Iris pigment epithelial cell (primary cell): ENCODE measurements at places on chromosomes 4 and X.

DNA sequence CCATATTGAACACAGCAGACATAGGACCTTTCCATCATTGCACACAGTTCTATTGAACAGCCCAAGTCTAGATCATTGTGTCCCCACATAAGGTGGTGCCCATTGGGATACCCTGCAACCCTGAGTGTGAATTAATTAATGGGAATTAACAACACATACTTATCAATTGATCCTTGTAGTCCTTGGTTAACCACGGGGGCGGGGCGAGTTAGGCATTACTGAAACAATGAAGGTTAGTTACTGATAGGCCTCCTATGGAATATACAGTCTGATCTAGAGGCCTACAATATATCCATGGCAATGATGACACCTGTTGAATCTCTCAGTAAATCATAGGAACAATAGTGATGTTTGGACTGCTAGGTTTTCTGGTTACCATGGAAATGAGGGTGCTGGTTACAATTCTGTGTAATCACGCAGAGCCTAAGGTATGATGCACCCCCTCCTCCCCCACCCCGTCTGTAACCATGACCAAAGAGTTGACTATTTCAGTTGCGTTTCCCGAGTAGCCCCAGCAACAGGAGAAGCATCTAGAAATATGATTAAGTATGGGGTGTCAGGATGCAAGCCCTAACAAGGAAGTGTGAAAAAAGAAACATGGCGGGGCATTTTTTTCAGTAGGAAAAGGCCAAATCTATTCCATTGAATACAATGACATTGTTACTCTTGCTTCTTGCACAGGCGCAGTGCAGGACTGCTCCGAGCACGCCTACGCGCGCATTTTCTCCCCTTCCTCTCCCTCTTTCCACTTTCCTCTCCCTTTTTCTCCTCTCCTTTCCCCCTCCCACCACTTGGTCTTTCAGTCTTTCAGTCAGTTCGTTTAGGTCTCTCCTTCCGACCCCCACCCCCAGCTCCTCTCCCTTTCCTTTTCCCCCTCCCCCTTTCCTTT, 677 bp upstream of the NONO start:
- peak; percentile 62 for DNase-seq

GRCh38 chr4:158801677-158802076, 32.9 kb downstream of the FNIP2 start:
- DNase-seq, result no peak

DNA sequence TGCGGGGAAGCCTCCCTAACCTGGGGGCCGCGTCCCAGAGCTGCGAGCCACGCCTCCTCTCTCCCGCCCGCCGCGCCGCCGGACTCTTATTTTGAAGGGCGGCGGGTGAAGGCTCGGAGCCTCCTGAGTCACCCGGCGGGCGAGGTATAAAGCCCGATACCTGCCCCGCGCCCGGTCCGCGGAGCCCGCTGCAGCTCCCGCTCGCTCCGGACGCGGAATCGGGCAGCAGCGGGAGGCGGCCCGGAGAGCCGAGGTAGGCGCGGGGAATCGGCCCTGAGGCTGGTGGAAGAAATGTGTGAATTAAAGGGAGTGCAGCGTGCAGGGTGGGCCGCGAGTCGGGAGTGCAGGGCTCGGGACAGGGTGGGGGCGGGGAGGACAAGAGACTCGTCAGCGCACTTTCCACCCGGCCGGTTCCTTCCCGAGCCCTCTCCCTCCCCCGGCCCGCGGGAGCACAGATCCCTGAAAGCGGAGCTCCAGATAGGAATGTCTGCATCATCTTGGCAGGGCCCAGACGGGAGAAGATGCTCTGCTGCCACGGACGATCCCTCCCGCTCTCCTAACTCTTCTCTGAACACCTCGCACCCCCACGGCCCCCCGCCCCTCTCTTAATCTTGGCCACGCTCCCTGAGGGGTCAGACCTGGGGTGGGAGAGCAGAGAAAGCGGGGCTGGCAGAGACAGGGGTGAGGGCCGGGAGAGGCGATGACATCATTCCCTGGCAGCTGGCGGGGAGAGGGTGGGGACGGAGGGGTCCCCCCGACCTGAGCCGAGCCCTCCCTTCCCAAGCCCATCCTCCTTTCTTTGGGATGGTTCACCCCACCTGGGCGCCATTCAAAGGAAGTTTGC, 177.9 kb downstream of the CBR4 start:
- peak; percentile 87 for DNase-seq

DNA sequence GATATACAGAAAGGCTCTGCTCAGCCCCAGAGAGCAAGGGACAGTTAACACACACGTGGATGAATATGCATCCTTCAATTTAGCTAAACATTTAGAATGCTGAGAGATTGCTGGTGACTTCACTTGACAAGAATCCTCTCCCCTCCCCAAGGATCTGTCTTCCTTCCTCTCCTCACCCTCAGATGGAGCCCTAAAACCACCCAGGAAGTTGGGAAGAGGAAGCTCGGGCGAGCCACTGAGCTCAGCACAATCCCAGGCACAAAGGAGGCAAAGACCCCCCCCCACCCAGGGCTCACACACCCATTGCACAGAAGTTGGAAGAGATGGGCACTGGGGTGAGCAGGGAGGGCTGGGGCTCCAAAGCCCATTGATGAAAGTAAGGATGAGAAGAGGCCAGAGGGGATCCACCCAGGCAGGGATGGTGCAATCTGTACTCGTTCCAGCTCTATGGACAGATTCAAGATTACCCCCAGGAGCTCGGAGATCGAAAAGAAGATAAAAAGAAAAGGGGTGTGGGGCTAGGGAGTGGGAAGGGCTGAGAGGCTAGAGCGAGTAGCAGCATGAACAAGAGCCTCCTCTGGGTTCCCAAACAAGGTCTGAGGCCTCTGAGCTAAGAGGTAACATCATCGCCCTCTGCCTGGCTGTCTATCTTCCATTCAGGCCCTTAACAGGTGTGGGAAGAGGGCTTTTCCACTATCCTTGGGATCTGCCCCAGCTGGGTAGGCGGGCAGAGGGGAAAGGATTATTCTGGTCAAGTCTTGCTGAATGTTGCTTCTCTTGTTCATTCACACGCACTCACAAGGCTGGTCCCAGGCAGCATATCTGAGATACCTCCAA, 1.2 kb downstream of the TFE3 start:
- peak; percentile 65 for DNase-seq

- DNase-seq, result no peak
Measured at GRCh38 chrX:103737696-103738095, 27.0 kb downstream of the TMEM31 start.
